DND-41 (cell line): ENCODE measurements at places on chromosomes 2 and 18.
A peak's percentile ranks its signal among the peaks of the same experiment; 100 is the strongest.

DNA sequence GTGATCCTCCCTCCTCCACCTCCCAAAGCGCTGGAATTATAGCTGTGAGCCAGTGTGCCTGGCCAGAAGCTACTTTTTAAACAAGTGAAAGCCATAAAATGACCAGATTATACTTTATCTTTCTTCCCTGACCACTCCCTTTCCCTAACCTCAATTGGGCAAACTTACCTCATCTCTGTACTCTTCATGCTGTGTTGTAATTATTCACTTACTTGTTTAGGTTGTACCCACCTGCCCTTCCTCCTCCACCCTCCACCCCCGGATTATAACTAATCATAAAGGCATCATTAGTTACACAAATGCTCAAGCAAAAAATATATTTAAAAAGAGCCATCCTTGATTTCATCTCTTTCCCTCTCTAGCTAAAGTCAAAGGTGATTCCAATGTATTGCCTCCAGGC is 279.9 kb downstream of the SETBP1 start:
- DNase-seq: no peak

DNA sequence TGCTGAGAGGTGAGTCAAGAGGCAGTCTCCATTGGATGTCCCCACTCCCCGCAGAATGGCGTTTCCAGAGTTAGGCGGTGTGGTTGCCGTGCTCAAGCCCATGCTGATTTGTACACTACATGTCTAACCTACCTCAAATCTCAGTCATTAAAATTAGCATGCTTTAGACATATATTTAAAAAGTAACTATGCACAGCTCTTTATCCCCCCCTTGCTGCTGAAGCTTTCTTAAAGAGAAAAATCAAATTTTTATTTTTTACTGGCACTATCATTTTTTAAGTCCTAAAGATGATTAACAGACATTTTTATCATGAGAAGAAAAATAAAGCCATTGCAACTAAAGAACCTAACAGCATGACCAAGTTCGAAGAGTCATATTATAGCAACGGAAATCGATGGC is 42.9 kb downstream of the BOLA3 start:
- no peak for DNase-seq

- DNase-seq: peak; percentile 30
Measured at GRCh38 chr2:39437522-39438296, 624 bp upstream of the MAP4K3 start.

DNA sequence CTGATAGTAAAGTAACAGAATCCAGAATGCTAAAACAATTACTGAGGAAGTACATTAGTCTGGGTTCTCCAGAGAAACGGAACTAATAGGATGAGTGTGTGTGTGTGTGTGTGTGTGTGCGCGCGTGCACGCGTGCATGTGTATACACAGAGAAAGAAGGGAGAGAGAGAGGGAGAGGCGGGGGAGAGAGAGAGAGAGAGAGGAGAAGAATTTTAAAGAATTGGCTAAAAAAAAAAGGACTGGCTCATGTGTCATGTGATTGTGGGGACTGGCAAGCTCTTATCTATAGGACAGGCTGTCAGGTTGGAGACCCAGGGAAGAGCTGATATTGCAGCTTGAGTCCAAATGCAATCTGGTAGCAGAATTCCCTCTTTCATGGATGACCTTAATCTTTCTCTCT is 976.2 kb upstream of the CDH2 start:
- DNase-seq: no peak

GRCh38 chr2:191682126-191682525 is 4.2 kb downstream of the NABP1 start:
- no peak for DNase-seq

DNA sequence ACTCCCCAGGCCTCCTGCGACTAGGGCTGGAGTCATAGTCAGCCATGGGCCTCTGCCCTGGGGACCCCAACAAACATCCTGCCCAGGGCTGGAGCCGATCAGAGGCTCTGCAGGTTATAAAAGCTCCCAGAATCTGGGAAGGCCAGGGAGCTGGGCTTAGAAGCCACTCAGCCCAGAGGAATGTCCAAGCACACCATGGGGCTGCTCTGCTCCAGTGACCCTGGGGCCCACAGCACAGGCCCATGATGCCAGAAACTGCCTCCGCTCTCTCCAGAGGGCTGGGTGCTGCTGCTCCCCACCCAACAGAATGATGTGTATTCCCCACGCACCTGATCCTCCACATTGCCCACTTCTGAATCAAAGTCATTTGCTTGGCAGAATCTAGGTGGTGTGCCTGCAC is 88.5 kb downstream of the ARMC9 start:
- no peak for DNase-seq

GRCh38 chr2:29786361-29786760 is 135.0 kb downstream of the ALK start:
- no peak for DNase-seq

- DNase-seq: no peak
Measured at GRCh38 chr2:135162786-135163185, 110.7 kb downstream of the RAB3GAP1 start.

GRCh38 chr2:105194022-105194675 is 47.4 kb upstream of the GPR45 start:
- no peak for DNase-seq

DNA sequence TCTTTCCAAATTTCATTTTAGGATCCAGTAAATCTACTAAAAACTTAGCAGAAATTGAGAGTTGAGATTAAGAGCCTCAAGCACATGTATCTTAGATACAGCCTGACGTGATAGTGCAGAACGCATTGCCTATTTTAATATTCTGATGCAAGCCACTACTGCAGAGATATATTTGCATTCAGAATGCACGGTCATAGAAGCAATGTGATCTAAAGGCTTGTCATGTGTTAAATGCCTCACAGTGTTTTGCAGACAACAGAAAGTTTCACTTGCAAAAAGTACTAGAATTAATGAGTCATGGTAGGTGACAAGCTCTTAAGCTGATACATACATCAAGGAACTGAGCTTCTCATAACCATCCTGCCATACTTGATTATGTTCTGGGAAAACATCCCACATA is 886.7 kb upstream of the CHAC2 start:
- DNase-seq: no peak

DNA sequence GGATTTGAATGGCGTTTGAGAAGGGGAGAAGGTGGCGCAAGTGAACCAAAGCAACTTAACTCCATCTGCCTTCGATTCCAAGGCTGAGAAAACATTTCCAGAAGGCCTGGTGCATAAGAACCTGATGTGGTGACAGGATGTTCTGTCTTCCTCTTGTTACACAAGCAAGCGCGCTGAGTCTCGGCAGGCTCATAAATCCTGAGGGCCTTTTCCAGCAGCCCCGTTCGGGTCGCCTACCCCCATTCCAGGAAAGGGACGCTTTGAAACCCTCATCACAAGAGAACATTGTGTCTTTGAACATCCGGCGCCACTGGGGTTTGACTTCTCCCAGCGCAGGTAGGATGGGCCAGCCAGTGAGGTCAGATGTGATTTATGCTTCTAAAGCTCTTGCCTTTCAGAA is 403.5 kb downstream of the SETBP1 start:
- DNase-seq: no peak

DNA sequence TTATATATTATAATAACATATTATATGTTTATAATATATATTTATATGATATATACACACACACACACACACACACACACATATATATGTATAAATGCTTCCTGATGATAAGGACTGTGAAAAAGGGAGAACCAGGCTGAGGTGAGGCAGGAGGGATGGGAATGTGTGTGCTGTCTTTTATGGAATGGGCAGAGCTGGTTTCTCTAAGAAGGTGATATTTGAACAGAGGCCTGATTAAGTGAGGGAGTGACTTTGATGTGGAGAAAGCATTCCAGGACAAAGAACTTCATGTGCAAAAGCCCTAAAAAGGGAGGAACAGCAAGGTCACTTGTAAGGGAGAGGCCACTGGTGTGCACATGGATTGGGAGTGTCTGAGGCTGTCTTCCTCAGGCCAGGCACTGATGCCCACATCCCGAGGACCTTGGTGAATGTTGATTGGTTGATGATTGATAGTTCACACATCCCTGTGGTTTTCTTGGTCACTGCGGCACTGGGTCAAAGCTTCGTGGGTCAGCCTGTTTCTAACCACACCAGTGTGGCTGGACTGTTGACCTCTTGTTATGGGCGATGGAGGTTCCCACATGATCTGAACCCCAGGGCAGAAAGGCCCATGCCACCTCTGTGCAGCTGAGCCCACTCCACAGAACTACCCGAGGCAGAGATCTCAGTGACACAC is 196.9 kb downstream of the MYCN start:
- DNase-seq: no peak

- DNase-seq: no peak
Measured at GRCh38 chr2:132754392-132754791, 84.4 kb upstream of the LYPD1 start.

DNA sequence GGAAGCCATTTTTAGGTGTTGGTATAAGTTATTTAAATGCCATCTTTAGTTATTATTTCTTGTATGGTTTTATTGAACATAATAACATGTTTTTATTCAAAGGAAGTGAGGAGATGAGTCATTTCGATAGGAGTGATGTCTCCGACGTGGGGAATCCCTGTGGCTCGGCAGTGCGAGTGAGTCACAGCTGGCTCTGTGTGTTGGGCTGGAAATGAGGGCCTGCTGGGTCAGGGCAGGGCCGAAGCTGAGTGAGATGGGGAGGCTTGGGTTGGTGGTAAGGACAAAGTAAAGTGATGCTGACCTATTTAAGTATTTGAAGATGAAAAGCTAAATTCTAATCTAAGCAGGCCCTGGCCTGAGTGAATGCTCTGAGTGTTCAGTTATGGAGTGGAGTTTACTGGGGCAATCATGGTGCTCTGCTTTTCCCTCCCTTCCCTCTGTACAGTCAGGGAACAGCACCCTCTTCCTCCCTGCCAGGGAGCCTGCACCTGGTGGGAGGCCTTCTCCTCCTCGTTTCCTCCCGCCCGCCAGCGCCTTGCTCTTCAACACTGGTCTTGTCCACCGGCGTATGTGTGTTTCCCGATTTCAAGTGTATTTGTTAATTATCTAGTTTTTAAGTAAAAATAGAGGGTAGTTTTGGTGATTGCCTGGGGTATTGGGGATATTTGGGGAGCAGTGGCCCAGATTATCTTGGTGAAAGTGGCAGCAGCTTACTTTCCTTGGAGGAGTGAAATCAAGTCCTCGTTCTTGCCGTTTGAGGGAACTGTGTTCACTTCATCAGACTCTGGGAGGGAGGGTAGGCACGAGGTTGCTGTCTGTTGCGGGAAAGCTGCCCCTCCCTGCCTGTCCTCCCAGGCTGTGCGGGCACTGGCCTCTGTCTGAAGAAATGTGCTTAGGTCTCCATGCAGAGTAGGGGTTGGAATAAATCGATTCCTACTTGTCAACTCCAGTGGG is 157.0 kb downstream of the LDLRAD4 start:
- DNase-seq: peak; percentile 45

- DNase-seq: no peak
Measured at GRCh38 chr2:172249334-172249733, 146.6 kb upstream of the DLX2 start.

DNA sequence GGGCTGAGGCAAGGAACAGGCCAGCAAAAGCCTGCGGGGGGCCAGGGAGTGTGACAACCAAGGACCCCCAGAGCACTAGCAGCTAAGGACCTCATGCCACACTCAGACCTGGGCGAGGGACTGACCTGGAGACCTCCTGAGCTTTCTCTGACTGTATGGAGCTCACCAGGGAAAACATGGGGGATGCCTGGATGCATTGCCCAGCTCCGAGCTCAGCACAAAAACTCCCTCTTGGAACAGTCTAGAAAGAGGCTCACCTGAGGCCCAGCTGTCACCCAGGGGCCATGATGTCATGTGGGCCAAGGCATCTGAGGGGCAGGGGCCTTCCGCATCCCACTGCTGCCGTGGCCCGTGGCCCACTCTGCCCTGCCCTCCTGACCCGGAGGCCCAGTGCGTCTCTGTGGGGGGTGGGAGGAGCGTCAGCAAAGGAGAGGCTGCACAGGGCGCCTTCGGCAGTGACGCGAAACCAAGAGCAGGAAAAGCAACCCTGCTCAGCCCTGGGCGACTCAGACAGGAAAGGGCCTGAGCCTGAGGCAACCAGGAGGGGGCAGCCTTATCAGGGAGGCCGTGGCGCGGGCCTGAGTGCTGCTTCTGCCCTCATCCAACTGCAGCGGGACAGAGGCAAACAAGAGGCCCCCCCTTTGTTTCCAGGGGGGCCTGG is 57.3 kb upstream of the ALPP start:
- DNase-seq: no peak

DNA sequence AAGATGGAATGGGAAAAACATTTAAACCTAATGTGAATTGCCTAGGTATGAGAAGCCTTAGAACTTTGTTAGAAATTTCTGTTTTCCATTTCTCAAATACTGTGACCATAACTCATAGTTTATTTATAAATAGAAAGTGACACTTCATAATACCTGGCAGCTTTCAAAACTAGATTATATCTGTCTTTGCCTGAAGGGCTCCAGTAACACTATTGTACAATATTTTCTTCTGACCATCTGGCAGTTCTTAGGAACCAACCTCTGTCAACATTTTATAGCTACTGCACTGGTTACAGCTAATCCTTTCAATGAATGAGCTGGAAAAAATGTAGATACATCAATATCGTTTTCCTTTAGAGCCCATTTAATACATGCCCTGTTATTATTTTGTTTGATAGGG is 237.4 kb downstream of the CAMKMT start:
- no peak for DNase-seq

- no peak for DNase-seq
Measured at GRCh38 chr18:57469884-57470283, 34.7 kb downstream of the ONECUT2 start.

DNA sequence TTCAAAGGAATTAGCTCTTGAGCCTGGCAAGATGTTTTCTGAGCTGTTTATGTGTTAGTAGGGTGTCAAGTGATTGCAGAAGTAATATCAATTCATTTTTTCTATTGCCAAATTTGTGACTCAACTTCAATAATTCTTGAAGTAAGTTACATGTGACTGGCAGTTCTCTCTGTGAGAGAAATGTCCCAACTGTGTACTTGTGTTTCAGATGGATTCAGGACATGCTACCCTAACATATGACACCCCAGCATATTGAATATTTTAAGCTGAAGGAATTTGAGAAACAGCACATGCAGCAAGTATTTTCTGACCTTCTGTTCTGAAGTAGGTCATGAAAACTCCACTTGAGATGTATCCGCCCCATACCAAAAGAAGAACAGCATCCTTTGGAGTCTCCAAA is 263.6 kb downstream of the XIRP2 start:
- DNase-seq: no peak

GRCh38 chr2:104033399-104033798 is 820.5 kb upstream of the POU3F3 start:
- DNase-seq: no peak

- DNase-seq: no peak
Measured at GRCh38 chr2:198991431-198991830, 466.3 kb downstream of the SATB2 start.

GRCh38 chr2:200787351-200788120 is 24.2 kb upstream of the BZW1 start:
- no peak for DNase-seq

- DNase-seq: no peak
Measured at GRCh38 chr18:24546307-24546706, 85.9 kb downstream of the HRH4 start.

GRCh38 chr2:85288244-85288725 is 39.5 kb downstream of the TGOLN2 start:
- DNase-seq: no peak

- DNase-seq: no peak
Measured at GRCh38 chr2:158378926-158379325, 77.6 kb downstream of the CCDC148 start.
